Lung microvascular endothelial cell (primary cell): ENCODE measurements at places on chromosomes 16 and 17. TPM values are rescaled to one million over a fixed set of nuclear protein-coding genes. Genes with fewer than 3 reads are reported as not detected.

DNA sequence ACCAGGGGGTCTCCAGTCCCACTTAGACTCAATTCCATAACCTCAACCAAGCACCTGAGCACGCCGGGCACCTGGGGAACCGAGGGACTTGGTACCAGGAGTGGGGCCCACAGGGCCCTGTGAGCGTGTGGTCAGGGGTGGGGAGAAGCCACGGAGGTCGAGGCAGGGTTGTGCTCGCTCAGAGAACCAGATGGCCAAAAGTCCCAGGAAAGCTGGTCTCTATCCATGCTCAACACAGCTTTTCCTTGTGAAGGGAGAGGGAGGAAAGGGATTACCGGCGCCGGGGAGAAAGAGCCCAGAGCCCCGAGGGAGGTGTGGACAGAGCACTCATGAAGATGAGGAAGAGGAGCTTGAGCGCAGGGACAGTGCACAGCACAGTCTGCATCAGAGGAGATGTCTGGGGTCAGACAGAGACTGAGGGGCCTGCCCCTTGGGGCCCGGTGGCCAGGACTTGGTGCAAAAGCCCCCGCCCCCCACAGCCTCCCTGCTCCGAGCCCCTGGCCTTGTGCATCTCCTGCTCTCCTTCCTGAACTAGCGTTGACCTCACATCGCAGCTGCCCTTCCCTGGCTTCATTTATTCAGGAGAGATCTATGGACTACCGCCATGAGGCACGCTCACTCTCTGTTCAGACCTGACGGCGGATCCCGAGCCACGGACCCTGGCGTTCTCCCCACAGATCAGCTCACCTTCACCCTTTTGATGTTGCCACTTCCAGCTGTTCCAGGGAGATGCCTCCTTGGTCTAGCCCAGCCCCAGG is 355.4 kb upstream of the TNRC6C start:
- DNase-seq = no peak

CCL16 gene
- total RNA-seq = under 0.01 TPM in 1 of 2 replicates, not detected in the other

BAIAP3 gene
- total RNA-seq = 1.2 and 1.3 TPM in 2 replicates

LGALS9C gene
- total RNA-seq = not detected in 2 replicates

PARD6A gene
- 2.6 and 4.8 TPM in 2 replicates for total RNA-seq

DNA sequence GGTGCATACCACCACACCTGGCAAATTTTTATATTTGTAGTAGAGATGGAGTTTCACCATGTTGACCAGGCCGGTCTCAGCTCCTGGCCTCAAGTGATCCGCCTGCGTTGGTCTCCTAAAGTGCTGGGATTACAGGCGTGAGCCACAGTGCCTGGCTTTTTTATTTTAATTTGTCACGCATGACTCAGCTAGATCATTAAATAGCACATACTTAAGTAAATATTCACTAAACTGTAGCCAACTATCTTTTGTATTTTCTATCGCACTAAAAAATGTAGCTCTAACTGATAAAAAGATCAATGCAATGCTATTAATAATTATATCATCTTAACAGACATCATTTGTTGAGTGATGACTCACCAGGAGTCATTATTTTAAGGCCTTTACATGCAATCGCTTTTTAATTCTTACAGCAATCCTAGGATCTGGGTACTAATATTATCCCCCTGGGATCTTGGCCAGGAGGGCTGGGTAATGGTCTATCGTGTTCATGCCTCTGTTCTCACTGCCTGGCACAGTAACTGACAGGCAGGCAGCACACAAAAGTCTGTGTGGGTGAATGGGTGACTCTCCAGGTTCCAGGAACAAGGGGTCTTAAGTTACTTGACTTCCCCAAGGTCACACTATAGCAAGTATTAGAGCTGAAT is 693.5 kb upstream of the EEF2KMT start:
- no peak for DNase-seq
